ENCODE measurements at places on chromosomes 7 and 10.
A peak's percentile ranks its signal among the peaks of the same experiment; 100 is the strongest.

DNA sequence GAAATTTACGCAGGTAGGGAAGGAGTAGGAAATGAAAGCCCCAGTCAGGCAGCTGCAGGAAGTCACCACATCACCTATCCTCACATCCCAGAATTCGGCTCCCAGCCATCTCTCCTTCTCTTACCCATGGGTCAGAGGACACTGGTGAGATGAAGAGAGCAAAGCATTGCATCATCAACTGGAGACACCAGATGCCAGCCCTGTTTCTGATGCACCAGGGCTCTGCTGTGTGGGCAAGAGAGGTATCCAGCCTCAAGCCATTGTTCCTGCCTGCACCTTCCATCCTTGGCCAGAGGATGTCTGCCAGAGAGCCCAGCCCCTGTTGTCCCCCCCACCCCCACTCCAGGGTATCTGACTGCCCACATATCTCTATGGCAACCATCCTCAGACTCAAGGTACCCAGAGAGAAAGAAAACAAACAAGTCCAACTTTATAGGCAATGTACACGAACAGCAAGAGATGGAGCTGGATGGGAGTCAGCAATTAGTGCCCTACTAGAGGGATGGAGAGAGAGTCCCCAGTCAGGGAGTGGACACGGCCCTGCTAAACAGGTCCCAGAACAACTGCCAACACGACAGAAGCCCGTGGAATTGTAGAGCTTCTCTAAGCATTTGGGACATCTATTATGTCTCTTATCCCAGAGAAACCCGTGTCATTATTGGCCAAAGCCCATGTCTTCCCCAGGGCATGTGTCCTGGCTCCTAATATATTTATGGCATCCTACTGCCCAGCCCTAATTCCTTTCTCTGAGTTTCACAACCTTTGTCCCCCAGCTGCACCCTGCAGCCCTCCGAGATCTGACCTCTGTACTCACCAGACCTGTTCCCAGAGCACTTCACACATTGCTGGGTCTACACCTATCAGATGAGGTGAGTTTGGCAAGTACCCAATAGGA, 2.8 kb downstream of the CAMK2G start:
- DNase-seq = no peak

DNA sequence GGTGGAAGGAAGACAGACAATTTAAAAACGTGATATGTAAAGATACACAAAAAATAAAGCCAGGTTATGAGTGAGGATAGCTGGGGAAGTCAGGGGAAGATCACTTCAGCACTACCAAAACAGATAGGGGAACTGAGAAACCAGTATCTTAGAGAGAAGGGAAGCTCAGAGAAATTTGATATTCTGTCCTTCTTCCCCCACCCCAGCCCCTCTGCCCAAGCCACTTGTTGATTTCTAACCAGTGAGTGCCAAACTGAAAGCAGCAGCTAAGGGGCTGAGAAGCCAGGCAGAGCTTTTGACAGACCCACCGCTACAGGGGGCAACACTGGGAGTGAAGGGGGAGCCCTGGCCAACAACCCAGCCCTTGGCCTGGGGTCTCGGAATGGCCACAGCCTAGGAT, 9.1 kb upstream of the SLC29A3 start:
- no peak for DNase-seq

DNA sequence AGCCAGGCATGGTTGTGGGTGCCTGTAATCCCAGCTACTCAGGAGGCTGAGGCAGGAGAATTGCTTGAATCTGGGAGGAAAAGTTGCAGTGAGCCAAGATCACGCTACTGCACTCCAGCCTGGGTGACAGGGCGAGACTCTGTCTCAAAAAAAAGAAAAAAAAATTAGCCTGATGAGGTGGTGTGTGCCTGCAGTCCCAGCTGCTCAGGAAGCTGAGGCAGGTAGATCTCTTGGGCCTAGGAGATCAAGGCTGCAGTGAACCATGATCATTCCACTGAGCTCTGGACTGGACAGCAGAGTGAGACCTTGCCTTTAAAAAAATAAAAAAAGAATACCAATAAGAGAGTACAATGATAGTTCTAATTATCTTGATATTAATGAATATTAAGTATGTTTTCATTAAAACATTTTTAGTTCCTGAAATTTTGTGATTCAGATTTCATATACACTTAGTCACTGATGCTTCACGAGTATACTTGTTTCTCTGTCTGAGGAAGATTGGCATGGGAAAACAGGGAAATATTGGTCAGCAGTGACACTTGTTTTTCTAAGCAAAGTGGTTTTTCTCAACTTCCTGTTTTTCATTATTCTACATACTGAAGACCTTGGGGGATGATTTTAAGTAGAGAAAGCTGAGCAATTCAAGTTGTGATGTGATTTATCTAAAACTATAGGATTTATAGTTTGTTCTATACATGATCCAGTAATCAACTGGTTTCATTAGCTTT, 76.8 kb downstream of the ADK start:
- peak; percentile 19 for DNase-seq

DNA sequence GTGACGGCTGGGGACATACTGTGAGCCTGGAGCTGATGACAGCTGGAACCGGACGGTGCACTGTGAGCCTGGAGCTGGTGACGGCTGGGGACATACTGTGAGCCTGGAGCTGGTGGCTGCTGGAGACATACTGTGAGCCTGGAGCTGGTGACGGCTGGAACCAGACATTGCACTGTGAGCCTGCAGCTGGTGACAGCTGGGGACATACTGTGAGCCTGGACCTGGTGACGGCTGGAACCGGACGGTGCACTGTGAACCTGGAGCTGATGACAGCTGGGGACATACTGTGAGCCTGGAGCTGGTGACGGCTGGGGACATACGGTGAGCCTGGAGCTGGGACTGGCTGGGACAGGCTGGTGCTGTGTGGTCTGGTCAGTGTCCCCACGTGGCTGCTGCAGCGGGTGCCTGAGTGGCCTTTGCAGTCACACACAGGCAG, 47.9 kb downstream of the PTPRN2 start:
- DNase-seq = no peak

DNA sequence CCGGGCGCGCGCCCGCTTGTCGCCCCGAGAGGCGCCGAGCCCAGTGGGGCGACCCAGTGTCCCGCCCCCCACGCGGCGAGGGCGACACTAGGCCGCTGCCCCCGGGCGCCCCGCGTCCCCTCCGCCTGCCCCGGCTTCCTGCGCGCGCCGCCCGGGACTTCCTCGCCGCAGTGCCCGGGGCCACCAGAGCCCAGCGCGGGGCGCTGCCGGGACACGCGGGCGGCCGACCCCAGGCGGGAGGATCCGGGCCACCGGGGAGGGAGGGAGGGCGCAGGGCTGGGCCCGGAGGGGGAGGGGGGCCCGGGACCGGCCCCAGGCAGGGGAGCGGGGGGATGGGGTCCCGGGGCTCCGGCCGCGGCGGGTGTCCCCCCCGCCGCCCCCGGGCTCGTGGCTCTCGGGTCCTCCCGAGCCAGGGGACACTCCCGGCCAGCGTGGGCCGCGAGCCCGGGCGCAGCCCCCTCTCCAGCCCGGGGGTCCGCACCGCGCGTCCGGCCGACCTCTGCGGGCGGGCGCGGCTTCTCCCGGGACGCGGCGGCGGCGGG, 435 bp upstream of the PWWP2B start:
- DNase-seq = no peak

- DNase-seq = no peak
Observed at GRCh38 chr10:59950105-59950504, 43.7 kb upstream of the CCDC6 start.

DNA sequence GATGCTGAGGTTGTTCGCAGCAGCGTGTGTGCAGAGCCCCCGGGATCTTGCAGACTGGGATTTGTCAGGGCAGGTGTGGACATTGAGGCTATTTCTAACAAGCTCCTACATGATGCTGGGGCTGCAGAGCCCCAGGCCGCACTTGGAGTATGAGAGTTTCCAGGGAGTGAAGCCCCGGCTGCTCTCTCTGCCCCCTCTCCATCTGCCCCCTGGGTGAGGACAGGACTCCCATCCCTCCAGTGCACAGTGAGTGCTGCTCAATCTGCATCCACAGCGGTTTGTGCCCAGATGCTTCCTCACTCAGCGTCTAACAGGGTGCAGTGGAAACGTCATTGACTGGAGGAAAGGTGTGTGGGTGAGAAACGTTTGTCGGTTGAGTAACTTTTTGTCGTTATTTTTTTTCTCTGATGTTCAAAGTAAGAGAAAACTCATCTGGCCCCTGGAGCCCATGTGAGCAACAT, 25.3 kb downstream of the IL2RA start:
- no peak for DNase-seq

DNA sequence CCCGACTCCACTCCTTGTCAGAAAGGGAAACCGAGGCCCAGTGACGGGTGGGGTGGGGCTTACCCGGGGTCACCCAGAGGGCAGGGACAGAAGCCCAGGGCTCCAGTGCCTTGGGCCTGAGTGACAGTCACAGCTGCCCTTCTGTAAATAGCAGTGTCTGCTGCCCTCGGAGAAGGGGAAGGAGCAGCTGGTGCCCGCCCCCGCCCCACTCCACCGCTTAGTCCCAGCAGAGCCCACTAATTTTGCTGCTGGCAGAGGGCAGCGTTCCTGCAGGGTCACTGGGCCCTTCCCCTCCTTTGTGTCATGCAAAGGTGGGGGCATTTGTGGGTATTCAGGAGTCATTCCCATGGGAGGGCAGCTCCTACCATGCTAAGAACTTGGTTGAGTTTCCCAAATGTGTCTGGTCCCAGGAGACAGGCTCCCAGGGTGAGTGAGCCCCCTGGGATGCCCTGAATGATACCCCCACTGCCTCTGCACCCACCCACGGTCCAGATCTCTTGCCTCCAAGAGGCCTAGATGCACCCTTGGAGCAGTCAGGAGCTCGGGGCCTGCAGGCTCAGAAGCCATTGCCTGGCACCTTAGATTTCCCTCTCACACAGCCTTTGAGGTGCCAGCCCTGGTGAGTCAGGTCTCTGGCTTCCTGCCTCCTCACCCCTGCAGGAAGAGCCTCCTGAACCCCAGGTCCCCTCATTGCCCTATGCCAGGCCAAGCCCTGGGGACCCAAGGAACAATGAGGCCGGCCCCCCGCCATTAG, 17.2 kb downstream of the SH2B2 start:
- DNase-seq = no peak

DNA sequence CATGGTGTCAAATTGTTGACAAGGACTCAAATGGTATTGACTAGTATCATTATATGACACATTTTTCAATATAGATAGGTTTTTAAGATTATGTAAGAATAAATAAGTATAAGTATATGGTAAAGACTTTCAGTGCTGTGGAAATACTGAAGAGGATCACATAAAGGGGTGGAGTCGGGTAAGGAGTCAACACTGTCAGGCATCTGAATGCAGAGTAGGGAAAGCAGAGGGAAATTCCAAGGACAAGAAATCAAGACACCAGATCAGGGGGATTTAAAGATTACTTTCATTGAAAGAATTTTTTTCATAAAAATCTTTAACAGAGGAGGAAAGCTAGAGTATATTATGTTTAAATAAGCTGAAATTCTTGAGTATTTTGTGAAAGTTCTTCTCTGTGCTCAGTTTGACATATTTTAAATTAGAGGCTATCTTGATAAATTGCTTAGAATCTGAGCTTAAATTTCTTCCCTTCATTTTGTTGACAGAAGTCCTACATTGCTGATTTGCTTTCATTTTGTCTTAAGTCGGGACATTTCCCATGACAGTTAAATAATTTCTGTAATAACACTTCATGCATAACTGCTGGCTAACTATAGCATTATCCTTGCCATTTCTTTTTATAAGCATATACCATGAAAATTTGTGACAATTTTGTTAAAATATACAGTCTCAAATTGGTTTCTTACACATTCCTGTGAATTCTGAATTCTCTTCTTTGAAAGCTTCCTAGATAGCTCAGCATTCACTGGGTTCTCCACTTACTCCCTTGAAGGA, 244.3 kb downstream of the PRKG1 start:
- DNase-seq = no peak

GRCh38 chr10:48604039-48604990, 558 bp downstream of the ARHGAP22 start:
- no peak for DNase-seq

DNA sequence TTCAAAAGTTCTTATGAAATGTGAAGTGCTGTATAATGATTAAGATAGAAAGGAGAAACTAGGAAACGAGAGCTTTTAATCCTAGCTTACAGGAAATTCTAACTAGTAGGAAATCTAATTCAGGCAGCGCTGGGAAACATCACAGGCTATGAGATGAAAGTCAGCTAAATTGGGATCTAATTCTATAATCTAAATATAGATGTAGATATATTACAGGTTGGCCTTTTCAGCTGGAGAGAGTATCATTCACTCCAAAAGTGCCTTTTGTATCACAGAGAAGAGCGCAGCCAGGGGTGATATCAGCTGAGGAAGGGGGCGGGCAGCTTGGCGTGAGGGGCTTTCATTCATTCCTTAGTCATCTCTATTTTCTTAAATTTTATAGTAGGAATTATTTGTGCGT, 157.0 kb downstream of the CUX1 start:
- DNase-seq = no peak

- no peak for DNase-seq
Observed at GRCh38 chr10:109746861-109747260, 176.4 kb downstream of the XPNPEP1 start.

DNA sequence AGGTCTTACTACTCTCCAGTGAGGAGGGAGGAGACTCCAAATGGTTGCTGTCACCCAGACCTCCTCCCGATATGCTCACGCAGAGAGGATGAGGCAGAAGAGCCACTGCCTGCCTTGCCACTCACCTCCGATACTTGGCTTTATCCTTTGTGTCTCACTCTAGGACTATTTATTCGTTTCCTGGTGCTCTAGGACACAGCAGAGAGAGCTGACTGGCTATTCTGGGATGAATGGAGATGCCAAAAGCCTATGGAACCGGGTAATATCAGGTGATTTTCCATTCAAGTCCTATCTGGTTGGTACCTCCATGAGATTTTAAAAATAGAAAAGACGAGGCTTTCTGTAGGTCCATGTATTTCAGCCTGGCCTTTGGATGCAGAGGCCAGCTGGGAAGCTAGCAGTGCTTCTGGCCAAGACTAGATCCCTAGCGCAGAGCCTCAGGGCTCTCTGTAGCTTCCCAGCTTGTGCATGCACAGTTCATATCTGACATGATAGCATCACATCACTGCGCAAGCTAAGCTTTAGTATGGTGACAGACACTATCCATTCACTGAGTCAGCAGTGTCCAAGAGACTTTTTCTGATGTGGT, 239.0 kb upstream of the ANKRD30A start:
- DNase-seq = no peak

- no peak for DNase-seq
Observed at GRCh38 chr10:49094646-49095045, 20.7 kb downstream of the VSTM4 start.

GRCh38 chr10:67722113-67722512, 26.1 kb upstream of the CTNNA3 start:
- DNase-seq = no peak

DNA sequence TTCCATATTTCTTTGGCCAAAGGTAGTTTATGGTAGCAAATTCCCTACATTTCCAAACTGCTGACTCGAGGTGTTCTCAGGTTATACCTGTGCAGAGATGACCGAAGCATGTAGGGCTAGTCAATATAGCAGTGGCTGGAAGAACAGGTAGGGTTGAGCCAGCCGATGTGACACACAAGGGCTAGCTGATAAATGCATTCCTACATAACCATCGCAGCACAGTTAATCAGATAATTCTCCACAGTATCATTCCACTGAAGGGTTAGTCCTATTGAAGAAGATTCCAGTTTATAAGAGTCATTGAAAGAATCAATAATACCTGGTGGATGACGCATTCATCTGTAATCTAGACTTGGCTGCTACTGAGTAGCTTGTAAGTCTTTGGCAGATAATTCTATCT, 220.0 kb downstream of the KIF20B start:
- no peak for DNase-seq
